ENCODE measurements at places on chromosomes 4 and X.

GRCh38 chrX:19627081-19627480, 111.8 kb upstream of the MAP3K15 start:
- DNase-seq, result peak; percentile 52

DNA sequence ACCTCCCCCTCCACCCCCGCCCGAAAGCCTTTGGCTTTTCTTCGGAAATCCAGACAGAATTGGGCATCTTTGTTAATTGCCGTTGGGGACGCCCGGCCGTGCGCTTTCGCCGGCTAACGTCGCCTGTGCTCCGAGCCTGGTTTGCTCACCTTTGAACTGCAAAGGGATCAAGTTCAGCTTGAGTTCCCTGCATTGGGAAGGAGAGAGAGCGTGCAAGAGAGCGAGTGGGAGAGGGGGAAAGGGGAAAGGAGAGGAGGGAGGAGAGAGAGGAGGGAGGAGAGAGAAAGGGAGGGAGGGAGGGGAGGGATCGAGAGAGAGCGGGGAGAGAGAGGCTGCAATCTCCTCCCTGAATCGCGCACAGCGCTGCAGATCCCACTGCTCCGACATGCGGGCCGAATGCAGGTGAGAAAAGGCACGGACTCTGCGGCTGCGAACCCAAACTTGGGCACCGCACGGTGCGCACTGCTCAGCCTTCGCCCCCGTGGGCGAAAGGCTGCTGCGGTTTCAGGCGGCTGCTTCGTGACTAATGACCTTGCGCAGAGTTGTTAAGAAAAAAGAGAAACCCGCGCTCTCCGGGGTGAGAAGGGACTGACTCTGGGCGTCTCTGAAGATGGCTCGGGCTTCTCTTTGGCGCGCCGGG, at the start of gene PCDH7:
Gene PCDH7 (plus strand): TSS at position 349 of the 640 bp plus-strand sequence. CDS start 1,054 bp downstream, outside the sequence.
- no peak for DNase-seq

DNA sequence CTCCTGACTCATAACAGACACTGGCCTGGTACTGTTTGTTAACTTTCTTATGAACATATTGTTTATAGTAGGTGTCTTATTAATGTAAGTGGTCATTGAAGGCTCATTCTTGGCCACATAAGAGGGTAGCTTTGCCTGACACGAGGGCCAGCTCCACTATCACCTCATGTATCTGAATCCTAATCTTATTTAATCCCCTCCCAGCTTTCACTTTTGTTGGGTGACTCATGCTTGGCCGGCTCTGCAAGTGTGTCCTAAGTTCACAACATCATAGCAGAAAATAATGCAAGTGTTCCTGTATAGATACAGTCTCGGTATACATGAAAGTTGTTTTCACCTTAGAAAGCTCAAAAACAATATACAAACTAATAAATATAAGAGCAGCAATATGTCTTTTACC, 283.8 kb downstream of the IQCM start:
- DNase-seq, result no peak

- no peak for DNase-seq
Observed at GRCh38 chrX:68983004-68983857, 154.4 kb downstream of the EFNB1 start.
